Fibroblast of skin of back (primary cell): ENCODE measurements at places on chromosomes 2 and 18.

- no peak for DNase-seq
Observed at GRCh38 chr18:75526038-75526437, 98.5 kb upstream of the SMIM21 start.

GRCh38 chr18:31546476-31546875 is 45.2 kb upstream of the TTR start:
- DNase-seq, result no peak

DNA sequence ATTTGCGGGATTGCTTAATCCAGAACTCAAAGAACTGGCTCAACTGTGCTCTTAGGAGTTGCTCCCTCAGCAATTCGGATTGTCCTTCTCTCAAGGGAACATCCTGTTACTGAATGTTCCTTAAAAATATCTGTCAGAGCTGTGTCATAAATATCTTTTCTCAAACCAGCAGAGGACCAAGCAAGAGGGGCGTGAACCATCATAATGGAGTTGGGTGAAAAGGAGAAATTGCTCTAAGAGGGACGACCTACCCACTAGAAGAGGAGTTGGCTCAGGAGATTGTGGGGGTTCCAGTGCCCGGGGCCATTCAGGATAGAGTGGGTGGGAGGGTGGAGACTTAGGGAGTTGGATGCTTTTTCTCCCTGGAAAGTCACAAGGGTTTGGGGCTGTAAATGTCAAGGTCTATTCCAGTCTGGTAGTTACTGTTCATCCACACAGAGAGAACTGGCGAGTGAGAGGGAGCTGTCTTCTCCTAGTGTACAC is 59.5 kb downstream of the MERTK start:
- DNase-seq, result no peak

- no peak for DNase-seq
Observed at GRCh38 chr2:135485441-135485840, 45.6 kb downstream of the ZRANB3 start.
